AG20443 (cell line): ENCODE measurements at places on chromosomes 1 and 21.

DNA sequence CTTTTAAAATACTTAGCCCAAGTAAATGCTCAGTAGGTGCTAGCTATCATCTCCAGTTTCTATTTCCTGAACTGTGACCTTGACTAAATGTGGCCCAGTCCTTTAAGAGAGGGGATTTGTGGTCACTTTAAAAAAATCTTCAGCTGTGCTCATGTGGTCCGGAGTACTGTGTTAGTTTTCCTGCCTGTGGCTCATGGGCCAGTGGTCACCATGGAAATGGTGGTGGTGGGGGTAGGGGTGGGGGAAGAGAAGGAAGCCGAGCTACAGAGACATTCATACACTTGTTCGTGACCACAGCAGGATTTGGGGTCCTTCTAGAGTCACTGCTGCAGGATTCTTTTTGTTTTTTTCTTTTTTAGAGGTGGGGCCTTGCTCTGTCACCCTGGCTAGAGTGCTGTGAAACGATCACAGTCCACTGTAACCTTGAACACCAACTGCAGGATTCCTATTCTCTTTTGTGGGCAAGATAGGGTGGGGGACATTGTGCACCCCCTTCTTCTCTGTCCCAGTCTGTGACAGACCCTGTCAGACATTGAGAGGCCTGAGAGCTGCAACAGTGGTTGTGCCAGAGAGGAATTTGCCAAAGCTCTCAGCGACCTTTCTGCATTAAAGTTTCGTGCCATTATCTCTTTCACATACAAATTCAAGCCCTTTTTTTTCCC lies 25.8 kb downstream of the KIF26B start:
- DNase-seq: no peak

- DNase-seq: no peak
These were observed 41.0 kb upstream of the APOBEC4 start for GRCh38 chr1:183694066-183694465.

DNA sequence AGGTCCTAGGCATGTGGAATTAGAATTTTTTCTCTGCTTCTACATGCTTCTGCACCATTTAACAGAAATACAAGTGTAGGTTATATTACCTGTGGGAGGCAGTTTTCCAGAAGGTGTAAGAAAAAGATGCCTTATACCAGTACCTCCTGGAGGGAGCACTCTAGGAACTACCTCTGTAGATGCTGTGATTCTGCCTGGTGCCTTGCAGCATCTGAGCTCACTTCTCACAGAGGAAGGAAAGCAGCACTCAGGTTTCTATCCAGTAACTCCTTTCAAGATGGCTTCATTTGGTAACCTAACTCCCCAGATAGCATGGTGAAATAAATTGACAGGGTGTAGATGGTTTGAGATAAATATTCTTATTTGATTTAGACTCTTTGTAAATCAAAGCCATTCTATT lies 50.3 kb downstream of the GIPC2 start:
- DNase-seq: no peak

DNA sequence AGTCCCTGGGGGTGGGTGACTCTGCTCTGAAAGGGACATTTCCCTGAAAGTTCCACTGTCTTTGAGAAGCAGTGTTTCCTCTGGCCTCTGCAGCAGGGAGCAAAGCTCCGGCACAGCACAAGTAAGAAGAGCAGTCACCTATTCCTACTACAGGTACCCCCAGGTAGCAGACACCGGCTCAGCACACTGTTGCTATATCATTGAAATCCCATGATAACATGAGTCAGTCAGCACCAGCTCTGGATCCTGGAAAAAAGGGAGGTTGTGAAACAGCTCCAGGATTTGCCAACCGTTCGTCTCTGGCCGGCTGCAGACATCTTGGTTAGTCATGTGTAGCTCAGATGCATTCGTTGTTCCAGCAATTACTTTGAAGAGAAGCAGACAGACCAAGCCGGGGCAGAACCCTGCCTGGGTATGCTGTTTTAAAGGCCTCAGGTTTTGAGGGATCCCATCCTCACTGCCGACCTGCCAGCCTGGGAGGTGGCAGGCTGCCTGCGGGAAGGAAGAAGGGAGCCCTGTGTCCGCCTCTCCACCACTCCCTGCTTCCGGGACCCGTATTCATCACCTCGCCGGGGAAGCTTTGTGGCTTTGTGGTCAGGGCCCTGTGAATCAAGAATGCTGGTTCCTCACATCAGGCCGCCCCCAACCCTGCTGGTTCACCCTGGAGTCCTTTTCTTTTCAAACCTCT lies 139.2 kb downstream of the CLIC6 start:
- DNase-seq: peak; percentile 88

DNA sequence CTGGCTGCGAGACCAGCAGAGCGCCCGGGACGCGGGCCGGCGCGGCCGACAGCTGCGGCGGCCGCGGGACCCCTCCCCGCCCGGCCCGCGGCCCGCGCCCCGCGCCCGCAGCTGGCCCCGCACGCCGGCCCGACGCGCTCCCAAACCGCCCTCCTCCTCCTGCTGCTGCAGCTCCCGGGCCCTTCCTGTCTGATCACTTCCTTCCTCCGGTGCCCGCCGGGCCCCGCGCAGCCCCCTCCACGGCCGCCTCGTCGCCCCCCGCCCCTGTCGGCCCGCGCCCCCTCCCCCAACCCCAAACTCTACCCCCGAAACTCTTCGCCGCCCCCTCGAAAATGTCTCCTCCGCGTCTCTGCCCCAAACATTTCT lies 594 bp downstream of the LUZP1 start:
- no peak for DNase-seq

DNA sequence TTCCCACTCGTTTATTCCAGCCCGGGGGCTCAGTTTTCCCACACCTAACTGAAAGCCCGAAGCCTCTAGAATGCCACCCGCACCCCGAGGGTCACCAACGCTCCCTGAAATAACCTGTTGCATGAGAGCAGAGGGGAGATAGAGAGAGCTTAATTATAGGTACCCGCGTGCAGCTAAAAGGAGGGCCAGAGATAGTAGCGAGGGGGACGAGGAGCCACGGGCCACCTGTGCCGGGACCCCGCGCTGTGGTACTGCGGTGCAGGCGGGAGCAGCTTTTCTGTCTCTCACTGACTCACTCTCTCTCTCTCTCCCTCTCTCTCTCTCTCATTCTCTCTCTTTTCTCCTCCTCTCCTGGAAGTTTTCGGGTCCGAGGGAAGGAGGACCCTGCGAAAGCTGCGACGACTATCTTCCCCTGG lies 716 bp downstream of the OLIG2 start:
- DNase-seq: no peak

- DNase-seq: no peak
These were observed 30.3 kb upstream of the TMEM51 start for GRCh38 chr1:15123270-15123669.

DNA sequence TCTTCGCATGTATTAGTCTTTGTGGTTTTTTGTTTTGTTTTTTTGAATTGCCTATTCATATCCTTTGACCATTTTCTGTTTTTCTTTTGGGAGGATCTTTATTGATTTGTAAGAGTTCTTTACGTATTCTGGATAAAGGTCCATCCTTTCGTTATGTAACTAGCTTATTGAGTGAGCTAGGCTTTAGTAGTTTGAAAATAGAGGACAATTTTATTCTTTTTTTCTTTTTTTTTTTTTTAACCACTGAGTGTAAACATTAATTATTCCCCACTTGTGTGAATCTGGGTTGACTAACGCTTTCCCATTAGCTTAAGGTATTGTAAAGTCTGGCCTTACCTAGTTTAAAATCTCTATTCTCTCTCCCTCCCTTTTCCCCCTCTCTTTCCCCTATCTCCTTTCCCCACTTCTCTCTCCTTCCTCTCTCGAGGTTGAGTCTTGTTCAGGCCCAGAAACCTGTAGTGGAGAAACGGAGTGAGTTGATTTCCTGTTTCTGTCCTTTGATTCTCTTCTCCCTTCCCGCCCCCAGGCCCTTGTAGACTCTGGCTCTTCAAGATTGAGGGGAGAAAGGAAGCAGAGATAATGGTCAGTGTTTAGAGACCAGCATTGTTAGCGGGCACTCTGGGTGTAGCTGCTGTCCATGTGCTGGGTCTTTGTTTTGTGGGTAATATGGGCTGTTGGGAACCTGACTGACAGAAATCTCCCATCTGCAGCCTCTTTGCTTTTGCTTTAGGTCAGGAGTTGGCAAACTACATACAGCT lies 1.5 kb downstream of the MORC3 start:
- DNase-seq: no peak

DNA sequence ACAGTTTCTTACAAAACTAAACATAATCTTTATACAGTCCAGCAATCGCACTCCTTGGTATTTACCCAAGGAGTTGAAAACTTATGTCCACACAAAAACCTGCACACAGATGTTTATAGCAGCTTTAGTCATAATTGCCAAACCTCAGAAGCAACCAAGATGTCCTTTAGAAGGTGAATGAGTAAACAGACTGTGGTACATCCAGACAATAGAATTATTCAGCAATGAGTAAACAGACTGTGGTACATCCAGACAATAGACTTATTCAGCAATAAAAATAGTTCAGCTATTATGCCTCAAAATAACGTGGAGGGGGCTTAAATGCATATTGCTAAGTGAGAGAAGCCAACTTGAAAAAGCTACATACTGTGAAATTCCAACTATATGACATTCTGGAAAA lies 87.0 kb upstream of the GALNT2 start:
- no peak for DNase-seq

DNA sequence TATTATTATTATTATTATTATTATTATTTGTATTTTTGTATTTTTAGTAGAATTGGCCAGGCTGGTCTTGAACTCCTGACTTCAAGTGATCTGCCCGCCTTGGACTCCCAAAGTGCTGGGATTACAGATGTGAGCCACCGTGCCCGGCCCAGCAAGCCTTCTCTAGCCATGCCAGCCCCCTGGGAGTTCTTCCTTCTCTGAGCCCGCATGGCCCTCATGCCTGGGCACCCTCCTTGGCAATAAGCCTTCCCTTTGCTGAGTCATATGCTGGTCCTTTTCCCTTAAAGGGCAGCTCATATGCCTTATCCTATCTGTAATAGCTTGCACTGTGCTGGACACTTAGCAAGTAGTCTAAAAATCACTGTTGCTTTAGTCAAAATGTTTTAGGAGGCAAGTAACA lies 8.5 kb upstream of the NBL1 start:
- DNase-seq: no peak

DNA sequence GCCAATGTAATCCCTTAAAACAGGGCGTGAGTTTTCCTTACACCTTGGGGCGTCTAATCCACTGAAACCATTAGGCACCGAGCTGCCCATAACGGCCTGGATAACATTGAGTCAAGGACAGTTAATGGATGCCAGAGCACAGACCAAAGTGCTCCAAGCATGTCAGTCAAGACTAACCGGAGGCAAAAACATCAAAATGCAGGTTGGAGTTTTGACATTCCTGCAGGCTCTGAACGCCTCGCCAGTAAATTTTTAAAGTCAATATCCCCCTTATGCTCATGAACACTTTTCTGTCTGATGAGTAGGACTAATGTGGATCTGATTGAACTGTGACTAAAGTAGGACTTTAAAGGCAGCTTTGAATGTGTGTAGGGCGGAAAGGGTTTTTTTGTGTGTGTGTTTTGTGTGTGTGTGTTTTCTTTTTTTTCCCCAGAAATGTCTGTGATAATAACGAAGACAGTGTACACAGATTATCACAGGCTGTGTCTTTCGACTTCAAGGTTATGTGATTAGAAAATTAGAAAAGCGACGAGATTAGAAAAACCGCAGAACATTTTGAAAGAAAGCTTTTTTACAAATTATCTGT lies 194.2 kb upstream of the PROX1 start:
- DNase-seq: no peak

DNA sequence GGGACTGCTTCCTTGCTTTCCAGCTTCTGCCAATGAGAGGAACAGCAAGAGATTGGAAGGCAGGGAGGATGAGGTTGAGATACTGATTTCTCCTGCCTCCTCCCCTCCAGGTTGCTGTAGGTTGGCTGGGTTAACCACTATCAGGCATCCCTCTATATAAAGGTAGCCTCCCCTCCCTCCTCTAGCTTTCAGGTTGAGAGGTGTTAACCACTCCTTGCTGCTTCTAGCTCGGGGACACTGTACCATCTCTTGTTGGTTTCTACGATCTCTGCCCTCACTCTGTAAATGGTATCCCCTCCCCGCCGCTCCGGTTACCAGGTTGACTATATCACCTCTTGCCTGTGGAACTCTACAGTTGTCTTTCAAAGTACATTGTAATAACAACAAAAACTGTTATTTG lies 16.7 kb downstream of the LPAR3 start:
- no peak for DNase-seq

GRCh38 chr1:229514578-229515275 lies 6.6 kb upstream of the NUP133 start:
- peak; percentile 85 for DNase-seq

- no peak for DNase-seq
These were observed 275.1 kb upstream of the VAMP3 start for GRCh38 chr1:7495962-7496361.

- no peak for DNase-seq
These were observed 333.8 kb downstream of the ST6GALNAC3 start for GRCh38 chr1:76408303-76408702.

DNA sequence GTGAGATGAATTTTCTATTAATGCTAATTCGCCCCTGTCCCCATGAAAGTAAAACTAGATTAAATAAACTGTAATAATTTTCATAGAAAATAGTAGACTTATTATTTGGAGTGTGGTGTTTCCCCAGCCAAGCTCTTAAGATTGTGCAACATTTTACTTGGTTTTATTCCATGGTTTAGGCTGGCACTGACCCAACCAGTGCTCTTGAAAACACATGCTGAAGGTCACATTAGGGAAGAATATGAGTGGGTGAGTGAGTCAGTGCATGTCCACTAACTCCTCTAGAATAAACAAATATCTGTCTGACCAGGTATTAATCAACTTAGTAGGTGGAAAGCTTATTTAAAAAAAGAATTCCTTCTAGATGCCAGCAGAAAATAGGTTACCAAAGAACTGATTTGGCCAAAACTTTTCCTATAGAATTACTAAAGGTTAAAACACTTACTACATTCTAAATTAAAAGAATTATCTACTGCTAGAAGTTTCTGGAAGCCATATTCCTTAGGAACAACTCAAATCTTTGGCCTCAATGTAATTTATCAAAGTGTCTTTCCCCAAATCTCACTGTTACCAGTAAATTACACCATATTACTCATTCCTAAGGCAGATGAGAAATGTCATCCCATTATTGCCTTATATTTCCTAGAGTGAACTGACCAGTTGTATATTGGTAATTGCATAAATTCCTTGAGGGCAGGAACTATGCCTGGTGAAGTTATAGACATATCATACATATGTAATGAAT lies 89.7 kb upstream of the RGS1 start:
- peak; percentile 78 for DNase-seq

- DNase-seq: peak; percentile 10
These were observed 365.4 kb downstream of the LRRIQ3 start for GRCh38 chr1:73832276-73833181.

GRCh38 chr1:164983023-164983650 lies 373.4 kb downstream of the LMX1A start:
- DNase-seq: no peak

- peak; percentile 85 for DNase-seq
These were observed 71.6 kb upstream of the GREM2 start for GRCh38 chr1:240683576-240683975.

- DNase-seq: no peak
These were observed 22.0 kb upstream of the VAMP3 start for GRCh38 chr1:7749126-7749525.

- no peak for DNase-seq
These were observed 34.8 kb downstream of the VWA5B1 start for GRCh38 chr1:20325407-20325843.

GRCh38 chr1:236269439-236269838 lies 12.3 kb downstream of the ERO1B start:
- DNase-seq: no peak

GRCh38 chr1:62429581-62429980 lies 7.3 kb upstream of the USP1 start:
- no peak for DNase-seq
